Right lobe of liver (tissue), 6 donors: ENCODE measurements at places on chromosomes 3 and 15. TPM values are rescaled to one million over a fixed set of nuclear protein-coding genes. Genes with fewer than 3 reads are reported as not detected.
A peak's percentile ranks its signal among the peaks of the same experiment; 100 is the strongest.

The ITIH1 gene
- total RNA-seq, result 376 TPM

DNA sequence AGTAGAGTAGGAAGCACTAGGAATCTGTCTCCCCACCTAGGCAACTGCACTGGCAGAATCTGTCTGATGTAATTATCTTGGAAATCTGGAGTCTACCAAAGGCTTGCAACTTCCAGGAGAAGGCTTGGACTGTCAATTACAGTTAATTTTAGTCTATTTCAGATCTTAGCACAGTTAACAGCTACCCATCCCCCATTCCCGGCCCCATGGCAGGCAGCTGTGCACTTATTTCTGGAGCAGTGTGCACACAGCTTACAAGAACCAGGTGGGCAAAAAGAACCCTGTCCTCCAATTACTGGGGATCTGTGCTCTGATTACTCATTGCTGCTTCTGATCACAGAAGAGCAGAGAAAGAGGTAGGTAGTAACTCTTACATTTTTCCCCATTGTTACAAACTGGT is 12.3 kb upstream of the CDAN1 start:
- DNase-seq, result no peak

- DNase-seq, result no peak
These were observed 42.0 kb downstream of the THBS1 start for GRCh38 chr15:39622660-39623516.

The HGD gene
- 243 TPM for total RNA-seq

DNA sequence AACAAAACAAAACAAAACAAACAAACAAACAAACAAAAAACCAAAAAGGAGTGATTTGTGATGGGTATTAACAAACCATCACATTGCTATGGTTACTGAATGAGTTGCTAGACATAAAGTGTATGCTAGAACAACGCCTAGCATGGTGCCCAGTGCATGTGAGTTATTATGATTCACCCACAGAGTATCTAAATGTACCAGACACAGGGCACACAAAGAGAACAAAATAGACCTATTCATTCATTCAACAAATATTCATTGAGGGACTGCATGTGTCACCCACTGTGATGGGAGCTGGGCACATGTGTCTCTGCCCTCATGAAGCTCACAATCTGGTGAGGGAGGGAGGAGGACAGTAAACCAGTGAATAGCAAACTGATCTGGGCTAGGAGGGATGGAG is 11.6 kb upstream of the ACAN start:
- no peak for DNase-seq

DNA sequence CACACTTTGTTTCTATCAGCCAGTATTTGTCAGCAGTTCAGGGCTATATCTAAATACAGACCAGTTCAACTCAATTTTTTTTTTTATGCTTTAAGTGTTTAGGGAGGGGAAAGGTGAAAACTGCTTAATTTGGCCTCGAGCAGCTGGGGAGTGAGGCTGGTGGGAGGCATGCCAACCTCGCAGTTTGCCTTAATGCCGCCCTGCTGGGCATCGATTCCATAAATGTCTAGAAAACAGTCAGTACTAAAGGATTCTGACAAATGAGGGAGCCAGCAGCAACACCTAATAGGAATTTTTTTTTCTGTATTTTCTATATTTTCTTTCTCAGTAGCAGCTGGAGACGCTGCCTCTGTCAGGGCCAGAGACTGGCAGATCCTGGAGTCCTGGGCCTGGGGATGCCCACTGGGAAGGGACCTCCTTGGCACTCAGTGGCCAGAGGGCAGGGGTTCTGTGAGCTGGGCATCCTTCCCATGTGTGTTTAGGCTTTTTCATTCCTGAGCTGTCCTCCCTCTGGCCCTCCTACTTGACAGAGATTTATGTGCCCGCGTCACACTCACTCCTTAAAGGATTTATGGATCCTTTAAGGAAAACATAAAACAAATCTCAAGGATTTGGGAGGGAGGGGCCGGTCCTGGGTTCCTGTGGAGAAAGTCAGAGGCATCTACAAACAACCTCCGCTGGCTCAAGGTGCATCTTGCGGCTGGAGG is 117.8 kb downstream of the WNT5A start:
- DNase-seq, result no peak

The CPN2 gene
- 307 TPM for total RNA-seq

- DNase-seq, result no peak
These were observed 62.7 kb downstream of the SSUH2 start for GRCh38 chr3:8581806-8582445.

The TM6SF1 gene
- 0.77 TPM for total RNA-seq

GRCh38 chr3:114338651-114339357 is 45.0 kb downstream of the TIGIT start:
- DNase-seq, result no peak

- no peak for DNase-seq
These were observed 30.9 kb upstream of the PCSK6 start for GRCh38 chr15:101520395-101520794.

GRCh38 chr15:34434627-34435305 is 2.8 kb downstream of the GOLGA8A start:
- no peak for DNase-seq

DNA sequence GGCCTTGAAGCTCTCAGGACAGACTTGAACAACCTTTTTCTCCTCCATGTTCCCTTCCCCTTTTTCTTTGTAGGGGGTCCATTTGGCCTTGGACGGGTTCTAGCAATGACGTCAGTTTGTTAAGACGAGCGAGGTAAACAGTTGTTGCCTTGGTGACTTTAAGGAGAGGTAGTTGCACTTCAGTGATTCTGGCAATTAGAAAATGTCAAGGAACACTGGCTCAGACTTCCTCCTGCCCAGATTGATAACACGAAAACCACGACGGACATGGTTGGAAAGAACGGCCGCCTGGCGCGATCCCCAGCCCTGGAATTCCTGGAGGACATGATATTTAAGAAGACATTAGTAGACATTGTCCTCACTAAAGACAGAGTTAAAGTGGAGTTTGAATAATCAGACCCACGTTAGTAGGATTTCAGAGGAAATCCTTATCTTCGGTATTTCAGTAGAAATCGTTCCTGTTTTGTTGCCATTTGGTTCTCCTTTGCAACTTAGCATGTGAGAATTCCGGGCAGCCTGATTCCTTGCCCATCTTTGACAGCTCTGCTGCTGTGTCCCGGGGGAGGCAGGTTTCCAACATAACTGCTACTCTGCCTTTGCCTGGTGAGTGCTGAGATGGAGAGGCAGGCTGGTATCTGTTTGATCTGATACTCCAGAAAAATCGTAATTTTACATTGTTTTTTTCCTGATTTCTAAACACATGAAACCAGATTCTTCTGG is 87.3 kb downstream of the ST6GAL1 start:
- no peak for DNase-seq

- DNase-seq, result no peak
These were observed 103.5 kb downstream of the MYLK start for GRCh38 chr3:123780656-123781055.

GRCh38 chr3:3847994-3848922 is 49.0 kb downstream of the LRRN1 start:
- DNase-seq, result no peak

DNA sequence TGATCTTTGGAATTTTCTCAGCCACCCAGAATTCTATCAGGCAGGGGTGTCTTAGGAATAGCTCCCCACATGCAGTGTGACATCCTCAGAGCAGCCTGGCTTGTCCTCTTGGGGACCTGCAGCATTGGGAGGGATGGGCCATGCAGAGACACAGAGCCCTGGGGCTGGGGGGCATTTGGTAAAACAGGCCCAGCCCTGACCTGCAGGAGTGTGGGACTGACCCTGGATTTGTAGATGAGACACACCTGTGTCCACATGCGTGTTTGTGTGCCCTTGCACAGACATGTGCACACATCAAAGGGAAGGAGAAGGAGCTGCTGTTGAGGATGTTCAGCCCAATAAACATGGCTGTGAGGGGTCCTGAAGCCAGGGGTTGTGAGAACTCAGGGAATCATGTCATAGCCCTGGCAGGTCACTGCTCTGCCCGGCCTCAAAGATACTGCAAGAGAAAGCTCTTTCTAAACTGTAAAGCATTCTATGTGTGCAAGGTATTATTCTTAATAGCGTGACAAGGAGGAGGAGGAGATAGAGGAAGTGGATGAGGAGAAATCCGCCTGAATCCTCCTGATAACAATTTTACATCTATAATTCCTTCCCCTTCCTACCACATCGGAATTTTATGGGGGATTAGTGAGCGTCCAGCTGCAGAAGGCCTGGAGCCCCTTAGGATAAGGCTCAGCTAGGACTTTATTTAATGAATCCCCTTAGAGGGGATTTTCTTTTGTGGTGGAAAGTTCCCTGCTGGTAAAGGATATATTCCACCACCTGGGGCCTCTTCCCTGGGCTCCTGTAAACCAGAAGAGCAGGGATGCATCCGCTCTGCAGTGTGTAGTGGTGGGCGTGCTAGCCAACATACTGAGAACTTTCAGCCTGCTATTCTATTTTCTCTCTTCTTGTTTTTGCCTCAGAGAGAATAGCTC is 245.5 kb downstream of the EPHB1 start:
- no peak for DNase-seq

The TYRO3 gene
- 1.9 TPM for total RNA-seq

GRCh38 chr3:53498806-53499641 is 4.6 kb downstream of the CACNA1D start:
- peak; percentile 41 for DNase-seq

DNA sequence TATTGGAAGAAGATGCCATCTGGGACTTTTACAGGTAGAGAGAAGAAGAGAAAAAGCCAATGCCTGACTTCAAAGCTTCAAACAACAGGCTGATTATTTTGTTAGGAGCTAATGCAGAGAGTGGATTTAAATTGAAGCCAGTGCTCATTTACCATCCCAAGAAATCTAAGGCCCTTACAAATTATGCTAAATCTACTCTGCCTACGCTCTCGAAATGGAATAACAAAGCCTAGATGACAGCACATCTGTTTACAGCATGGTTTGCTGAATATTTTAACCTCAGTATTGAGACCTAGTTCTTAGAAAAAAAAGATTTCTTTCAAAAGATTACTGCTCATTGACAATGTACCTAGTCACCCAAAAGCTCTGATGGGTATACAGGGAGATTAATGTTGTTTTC is 16.2 kb downstream of the ARL14 start:
- no peak for DNase-seq

DNA sequence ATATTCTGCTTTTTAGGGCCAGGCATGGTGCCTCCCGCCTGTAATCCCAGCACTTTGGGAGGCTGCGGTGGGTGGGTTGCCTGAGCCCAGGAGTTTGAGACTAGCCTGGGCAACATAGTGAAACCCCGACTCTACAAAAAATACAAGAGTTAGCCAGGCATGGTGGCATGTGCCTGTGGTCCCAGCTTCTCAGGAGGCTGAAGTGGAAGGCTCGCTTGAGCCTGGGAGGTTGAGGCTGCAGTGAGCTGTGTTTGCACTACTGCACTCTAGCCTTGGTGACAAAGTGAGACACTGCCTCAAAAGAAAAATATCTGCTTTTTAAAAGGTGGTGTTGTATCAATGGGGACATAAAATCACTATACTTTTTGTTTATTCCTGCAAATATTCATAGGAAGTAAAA is 112.8 kb downstream of the C3orf38 start:
- no peak for DNase-seq

The PPARG gene
- total RNA-seq, result 13.0 TPM

- DNase-seq, result no peak
These were observed 60.6 kb downstream of the SLC12A8 start for GRCh38 chr3:125151916-125152315.

The SLC6A1 gene
- 15.9 TPM for total RNA-seq

- no peak for DNase-seq
These were observed 61.8 kb downstream of the GLDN start for GRCh38 chr15:51403072-51403878.

GRCh38 chr15:60469893-60470641 is 8.9 kb downstream of the ICE2 start:
- DNase-seq, result no peak

GRCh38 chr15:38071211-38071972 is 137.0 kb downstream of the TMCO5A start:
- DNase-seq, result no peak

- no peak for DNase-seq
These were observed 201.1 kb upstream of the BHLHE40 start for GRCh38 chr3:4778119-4778518.
